ENCODE measurements at places on chromosomes 11 and 22. TPM values are rescaled to one million over a fixed set of nuclear protein-coding genes. Genes with fewer than 3 reads are reported as not detected.

DNA sequence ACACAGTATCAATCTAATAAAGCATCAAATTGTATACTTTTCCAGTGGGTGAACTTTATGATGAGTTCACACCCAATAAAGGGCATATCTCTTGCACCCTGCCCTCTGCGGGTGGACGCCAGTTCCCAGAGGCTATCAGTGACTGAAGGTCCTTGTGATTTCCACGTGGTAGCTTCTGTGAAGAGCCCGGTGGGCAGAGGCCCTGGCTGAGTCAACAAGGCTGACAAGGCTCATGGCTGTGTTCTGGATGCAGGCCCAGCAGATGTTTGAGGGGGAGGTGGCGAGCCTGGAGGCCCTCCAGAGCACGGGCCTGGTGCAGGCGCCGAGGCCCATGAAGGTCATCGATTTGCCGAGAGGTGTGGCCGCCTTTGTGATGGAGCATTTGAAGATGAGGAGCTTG lies 71.4 kb downstream of the PIWIL3 start:
- DNase-seq = no peak

- no peak for DNase-seq
These were observed 77.4 kb upstream of the SPON1 start for GRCh38 chr11:13885083-13885482.

GRCh38 chr11:81839976-81840375 lies 893.7 kb downstream of the FAM181B start:
- no peak for DNase-seq

DNA sequence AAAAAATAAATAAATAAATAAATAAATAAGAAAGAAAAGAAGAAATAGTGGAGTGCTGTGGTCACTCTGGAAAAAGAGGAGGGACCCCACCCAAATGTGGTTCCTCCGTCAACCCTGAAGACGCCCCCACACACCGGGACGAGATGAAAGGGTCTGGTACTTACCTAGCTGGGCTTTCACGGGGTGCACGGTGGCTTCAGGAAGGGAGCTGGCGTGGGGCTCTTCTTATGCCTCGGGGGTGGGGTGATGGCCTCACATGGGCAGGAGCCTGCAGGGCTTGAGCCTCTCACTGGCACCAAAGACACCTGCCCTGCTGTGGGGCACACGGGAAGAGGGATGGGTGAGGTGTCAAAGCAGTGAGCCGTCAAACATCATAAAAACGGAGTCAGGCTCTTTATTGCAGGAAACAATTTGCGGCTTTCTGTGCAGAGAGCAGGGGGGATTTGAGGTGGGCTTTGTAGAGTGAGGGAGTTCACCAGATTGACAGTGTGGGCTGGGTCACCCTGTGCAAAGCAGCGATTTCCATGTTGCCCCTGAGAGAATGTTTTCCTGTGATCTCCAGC lies 28.0 kb upstream of the KRTAP5-6 start:
- no peak for DNase-seq

GRCh38 chr22:27906241-27906640 lies 12.8 kb downstream of the PITPNB start:
- DNase-seq = no peak

DNA sequence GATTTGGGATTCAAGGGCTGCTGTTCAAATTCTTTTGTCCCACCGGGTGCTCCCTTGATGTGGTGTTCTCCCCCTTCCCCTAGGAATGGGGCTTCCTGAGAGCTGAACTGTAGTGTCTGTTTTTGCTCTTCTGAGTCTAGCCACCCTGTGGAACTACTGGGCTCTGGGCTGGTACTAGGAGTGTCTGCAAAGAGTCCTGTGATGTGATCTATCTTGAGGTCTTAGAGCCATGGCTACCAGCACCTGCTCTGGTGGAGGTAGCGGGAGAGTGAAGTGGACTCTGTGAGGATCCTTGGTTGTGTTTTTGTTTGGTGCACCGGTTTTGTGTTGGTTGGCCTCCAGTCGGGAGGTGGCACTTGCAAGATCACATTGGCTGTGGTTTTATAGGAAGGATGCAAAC lies 46.2 kb downstream of the OR2AT4 start:
- DNase-seq = no peak

TLCD5 gene
- polyA plus RNA-seq = 18.6 TPM

CEND1 gene
- 162 TPM for polyA plus RNA-seq

CENPM gene
- 13.0 TPM for polyA plus RNA-seq

JAML gene
- polyA plus RNA-seq = 0.52 TPM

Measured in spinal cord (tissue), 10 donors.